Amygdala (tissue), 56 donors: ENCODE measurements at places on chromosomes 4 and X.

DNA sequence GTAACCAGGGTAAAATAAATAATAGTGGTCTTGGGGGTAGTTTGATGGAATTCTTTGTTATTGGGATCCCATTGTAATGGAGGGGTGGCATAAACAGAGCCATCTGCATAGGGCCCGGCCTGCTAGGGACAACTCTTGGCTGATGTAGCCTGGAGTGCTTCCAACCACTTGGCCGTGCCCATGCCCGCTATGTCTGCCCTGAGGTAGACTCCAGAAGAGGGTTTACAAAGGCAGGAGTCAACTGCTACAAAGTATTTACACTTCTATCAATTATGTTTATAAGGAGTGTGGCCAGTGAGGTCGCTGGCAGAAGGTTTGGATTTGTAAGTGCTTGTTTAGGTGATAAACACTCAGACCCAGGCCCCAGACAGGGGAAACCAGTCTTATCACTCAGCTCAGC lies 8.1 kb downstream of the RASL11B start:
- no peak for DNase-seq

DNA sequence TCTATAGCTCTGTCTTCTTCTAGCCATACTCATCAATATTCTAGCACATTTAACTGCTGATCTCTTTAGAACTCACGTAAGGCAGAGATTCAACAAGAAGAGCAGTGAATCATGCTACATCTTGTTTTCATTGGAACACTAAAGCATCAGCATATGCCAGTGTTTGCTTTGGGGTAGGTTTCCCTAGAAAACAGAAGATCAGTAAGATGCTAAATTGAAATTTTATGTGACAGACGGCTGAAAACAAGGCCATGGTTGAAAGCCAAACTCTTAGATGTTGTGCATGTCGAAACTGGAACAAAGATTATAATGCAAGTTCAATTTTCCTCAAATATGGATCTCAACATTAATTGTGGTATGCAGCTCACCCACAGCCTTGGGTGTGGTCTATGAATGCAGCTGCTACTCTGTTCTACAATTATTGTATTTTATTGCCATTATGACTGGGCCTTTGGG lies 107.6 kb downstream of the PDLIM5 start:
- no peak for DNase-seq

GRCh38 chrX:57137501-57137900 lies 304 bp upstream of the SPIN2A start:
- DNase-seq, result no peak

GRCh38 chr4:42638993-42639392 lies 17.9 kb downstream of the ATP8A1 start:
- DNase-seq, result no peak

- no peak for DNase-seq
These were observed 982 bp downstream of the PDLIM5 start for GRCh38 chr4:94452476-94453371.

GRCh38 chr4:165692082-165692481 lies 181.0 kb upstream of the TLL1 start:
- no peak for DNase-seq

- DNase-seq, result peak; percentile 33
These were observed 55.0 kb downstream of the FAM53A start for GRCh38 chr4:1628892-1629698.

GRCh38 chr4:121796283-121796682 lies 4.8 kb upstream of the EXOSC9 start:
- no peak for DNase-seq

DNA sequence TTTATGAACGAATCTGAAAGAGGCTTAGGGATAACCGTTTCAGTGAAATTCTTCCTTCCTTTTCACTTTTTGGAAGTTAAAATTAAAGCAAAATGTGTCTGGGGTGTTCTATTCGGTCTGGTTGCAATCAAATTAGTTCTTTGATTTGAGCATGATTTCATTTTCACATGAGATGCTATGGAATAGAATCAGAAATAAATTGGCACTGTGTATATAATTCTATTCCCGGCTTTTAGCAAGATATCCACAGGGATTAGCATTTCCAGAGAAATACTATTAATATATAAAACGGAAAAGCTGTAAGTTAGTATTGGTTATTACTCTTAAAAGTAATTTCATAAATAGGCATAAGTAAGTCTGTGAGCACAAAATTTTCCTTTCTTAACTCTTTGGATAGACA lies 1676.8 kb upstream of the PCDH7 start:
- DNase-seq, result no peak

DNA sequence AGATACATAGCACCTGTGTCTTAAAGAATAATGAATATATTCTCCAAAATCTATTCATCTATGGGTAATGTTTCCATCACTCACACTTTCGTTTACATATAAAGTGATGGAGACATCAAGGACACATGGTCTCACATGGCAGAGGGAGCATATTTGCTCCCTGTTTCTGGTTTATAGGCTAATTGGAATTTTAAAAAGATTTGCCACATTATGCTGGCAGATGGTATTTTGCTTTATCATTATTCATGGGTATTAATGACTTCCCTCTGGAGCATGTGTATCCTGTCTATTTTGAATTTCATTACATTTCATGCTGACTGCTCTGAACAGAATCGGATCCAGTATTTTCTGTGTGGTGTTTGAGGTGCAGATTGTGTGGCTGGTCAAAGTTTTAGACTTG lies 79.0 kb downstream of the PDGFRA start:
- DNase-seq, result no peak

- DNase-seq, result no peak
These were observed 8.0 kb upstream of the PYURF start for GRCh38 chr4:88531549-88531948.

- no peak for DNase-seq
These were observed 359.9 kb downstream of the UNC5C start for GRCh38 chr4:95188701-95189370.

DNA sequence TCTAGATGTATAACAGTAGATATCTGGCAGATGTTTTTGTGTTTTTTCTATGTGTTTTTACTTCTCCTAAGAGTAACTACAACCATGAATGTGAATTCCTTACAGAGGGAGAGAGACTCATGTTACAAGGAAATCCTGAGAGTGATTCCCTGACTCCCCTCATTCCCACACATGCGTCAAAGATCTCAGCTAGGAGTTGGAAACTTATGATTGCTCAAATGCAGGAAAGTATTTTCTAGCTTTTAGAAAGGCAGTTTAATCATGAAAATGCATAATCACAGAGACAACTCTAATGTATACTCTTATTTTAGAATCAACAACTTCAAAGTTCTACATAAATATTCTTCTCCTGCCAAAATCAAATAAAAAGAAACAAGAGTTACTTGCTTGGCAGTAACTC lies 121.8 kb downstream of the PDE5A start:
- DNase-seq, result no peak

- DNase-seq, result no peak
These were observed 7.0 kb upstream of the LETM1 start for GRCh38 chr4:1862961-1863296.

GRCh38 chr4:101777431-101777830 lies 13.1 kb upstream of the BANK1 start:
- no peak for DNase-seq
